ENCODE measurements at places on chromosomes 3 and 15.

- DNase-seq: no peak
- H3K36me3 ChIP-seq: no peaks in the 10 kb centered on the region
- no peaks in the 10 kb centered on the region for H3K4me1 ChIP-seq
- peaks cover 29% of the 10 kb centered on the region for H3K27me3 ChIP-seq
- no peak overlapping the region for H3K4me3 ChIP-seq
Measured at GRCh38 chr15:76168237-76168984, 108.6 kb downstream of the TMEM266 start.

- H3K27ac ChIP-seq: no peak overlapping the region
- H3K27me3 ChIP-seq: peaks cover 9% of the 10 kb centered on the region
- no peak overlapping the region for H3K4me3 ChIP-seq
- no peaks in the 10 kb centered on the region for H3K36me3 ChIP-seq
Measured at GRCh38 chr15:60993008-60993407, 236.1 kb downstream of the RORA start.

- H3K4me1 ChIP-seq: peaks cover 24% of the 10 kb centered on the region
- H3K36me3 ChIP-seq: peaks cover 2% of the 10 kb centered on the region
- no peak for DNase-seq
- no peak overlapping the region for H3K4me3 ChIP-seq
Measured at GRCh38 chr3:195201295-195201694, 69.7 kb downstream of the XXYLT1 start.

DNA sequence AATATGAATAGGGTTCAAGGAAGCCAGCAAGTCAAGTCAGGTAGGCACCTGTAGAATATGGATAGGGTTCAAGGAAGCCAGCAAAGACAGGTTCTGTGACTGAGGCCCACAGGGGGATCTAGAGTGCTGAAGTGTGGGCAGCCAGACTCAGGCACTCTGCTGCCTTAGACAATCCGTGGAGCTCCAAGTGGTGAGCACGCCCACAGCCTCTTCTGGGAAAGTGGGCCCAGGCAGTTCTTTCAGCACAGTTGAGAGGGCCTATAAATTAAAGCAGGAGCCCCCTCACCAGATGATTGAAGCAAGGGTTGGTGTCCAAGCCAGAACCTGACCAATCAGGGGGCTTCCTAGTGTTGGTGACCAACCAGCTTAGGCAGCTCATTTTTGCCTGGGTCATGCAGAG, 51.0 kb downstream of the ANP32A start:
- no peak overlapping the region for H3K27ac ChIP-seq
- DNase-seq: no peak
- H3K4me1 ChIP-seq: peaks cover 6% of the 10 kb centered on the region
- peaks cover 6% of the 10 kb centered on the region for H3K36me3 ChIP-seq

GRCh38 chr3:125386811-125387210, 11.7 kb upstream of the ZNF148 start:
- H3K4me1 ChIP-seq: peaks cover 8% of the 10 kb centered on the region
- H3K27me3 ChIP-seq: peaks cover 23% of the 10 kb centered on the region
- H3K4me3 ChIP-seq: no peak overlapping the region
- H3K36me3 ChIP-seq: no peaks in the 10 kb centered on the region

DNA sequence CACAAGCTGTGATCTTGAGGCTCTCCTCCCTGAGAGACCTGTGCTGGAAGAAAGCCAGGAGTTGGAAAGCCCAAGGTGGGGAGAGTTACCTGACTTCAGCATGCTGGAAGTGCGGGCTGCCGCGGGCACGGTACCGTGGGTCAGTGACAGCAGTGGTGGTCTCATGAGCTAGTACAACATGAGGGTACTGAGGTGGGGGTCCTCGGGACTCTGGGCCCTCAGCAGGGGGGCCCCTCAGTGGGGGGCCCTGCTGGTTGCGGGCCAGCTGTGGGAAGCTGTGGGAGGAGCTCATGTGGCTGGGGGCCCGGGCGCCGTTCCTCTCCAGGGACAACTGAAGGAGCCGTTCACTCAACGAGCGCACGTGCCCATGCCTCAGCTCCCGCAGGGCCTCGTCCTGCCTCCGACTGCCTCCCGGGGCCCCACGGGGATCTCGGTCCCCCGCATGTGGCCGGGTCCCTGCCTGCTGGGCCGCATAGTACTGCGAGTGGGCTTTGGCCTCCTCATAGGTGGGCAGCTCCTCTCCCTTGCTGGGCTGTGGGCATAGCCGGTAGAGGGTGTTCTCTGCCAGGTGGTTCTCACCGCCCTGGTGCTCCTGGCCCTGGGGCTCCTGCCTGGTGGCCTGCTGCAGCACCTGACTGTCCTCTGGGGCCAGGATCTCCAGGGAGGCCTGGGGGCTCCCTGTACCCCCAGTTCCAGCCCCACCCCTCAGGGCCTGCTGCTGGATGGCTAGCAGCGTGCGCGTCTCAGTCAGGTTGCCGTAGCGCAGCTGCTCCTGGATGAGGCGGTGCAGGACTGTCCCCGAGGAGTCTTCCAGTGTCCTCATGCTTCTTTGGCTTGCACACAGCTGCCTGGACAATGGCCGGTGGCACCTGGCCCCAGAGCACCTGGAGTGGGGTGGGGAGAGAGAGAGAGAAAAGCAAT, 3.4 kb downstream of the AMOTL2 start:
- H3K4me3 ChIP-seq: no peak overlapping the region
- H3K4me1 ChIP-seq: peaks cover 12% of the 10 kb centered on the region
- no peaks in the 10 kb centered on the region for H3K36me3 ChIP-seq
- peaks cover 70% of the 10 kb centered on the region for H3K27me3 ChIP-seq

DNA sequence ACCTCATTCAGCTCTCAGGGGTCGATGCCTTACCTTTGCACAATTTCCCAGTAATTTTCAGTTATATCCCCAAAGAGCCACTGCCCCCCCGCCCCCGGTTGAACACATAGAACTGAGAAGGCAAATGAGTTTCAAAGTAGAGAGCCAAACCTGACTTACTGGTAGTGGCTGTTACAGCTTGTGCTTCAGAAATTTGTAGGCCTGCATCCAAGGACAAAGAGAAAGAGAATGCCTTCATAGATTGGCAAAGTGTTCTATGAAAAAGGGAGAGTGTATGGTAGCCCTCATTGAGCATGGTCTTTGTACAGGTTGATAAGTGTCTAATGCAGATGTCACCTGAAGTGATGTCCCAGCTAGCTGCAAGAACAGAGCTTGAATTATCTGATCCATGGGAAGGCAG, 13.9 kb downstream of the SEMA6D start:
- H3K4me3 ChIP-seq: no peak overlapping the region
- H3K36me3 ChIP-seq: no peaks in the 10 kb centered on the region
- no peak overlapping the region for H3K27ac ChIP-seq

DNA sequence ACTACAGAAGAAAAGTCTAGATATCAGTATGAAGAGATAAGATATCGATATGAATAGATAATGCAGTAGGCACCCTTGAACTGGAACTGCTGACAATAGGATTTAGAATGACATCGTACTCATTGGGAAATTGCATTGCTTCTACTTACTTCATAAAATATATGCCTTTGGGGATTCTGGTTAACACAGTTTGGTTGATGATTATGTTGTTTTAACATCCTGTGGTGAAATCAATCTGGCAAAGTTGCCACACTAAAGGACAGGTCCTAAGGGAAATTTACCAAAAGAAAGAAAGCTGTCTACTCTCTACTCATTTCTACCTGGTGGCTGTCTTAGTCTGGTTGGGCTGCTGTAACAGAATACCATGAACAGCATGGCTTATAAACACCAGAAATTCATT, 417.4 kb upstream of the DPH6 start:
- H3K27me3 ChIP-seq: no peaks in the 10 kb centered on the region
- H3K4me3 ChIP-seq: no peak overlapping the region
- no peak overlapping the region for H3K27ac ChIP-seq
- no peaks in the 10 kb centered on the region for H3K4me1 ChIP-seq
- H3K36me3 ChIP-seq: no peaks in the 10 kb centered on the region

- DNase-seq: no peak
- H3K27ac ChIP-seq: peak within 1 kb of the TSS; percentile 77
Measured at GRCh38 chr3:48429960-48430707, at the start of gene PLXNB1. Gene PLXNB1, minus strand, starts transcription at chr3:48430086. Its CDS starts 5,475 bp downstream, at chr3:48424611.

DNA sequence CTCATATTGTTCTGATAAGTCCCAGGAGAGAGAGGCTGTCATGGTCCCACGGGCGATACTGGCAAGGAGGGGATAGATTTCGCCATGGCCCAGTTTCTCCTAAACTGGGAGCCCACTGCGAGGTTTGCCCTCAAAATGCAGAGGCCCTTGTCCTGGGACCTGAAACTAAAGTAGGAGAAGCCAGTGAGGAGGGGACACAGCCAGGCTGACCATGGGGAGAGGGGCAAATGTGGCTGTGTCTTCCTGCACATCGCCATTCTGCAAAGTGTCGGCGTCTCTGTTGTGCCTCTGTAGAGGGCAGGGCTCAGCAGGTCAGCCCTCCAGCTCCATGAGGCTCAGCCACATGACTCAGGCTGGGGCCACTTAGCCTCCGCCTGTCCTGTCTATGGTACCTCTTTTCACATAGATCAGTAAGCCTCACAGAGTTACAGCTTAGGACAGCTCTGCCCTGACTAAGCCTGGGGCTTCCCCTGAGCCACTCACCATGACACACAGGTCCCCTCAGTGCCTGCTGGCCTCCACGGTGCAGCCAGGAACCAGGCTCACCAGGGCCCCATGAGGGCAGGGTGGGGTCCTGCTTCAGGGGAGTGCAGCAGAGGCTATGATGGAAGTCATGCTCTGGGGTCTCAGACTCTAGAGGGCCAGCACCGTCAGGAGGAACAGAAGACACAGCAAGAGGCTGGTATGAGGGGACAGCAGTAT, 28.6 kb upstream of the PLXNA1 start:
- peaks cover 20% of the 10 kb centered on the region for H3K4me1 ChIP-seq
- peaks cover 14% of the 10 kb centered on the region for H3K36me3 ChIP-seq
- peak overlapping the region; percentile 99 for H3K27ac ChIP-seq
- peak; percentile 71 for DNase-seq

DNA sequence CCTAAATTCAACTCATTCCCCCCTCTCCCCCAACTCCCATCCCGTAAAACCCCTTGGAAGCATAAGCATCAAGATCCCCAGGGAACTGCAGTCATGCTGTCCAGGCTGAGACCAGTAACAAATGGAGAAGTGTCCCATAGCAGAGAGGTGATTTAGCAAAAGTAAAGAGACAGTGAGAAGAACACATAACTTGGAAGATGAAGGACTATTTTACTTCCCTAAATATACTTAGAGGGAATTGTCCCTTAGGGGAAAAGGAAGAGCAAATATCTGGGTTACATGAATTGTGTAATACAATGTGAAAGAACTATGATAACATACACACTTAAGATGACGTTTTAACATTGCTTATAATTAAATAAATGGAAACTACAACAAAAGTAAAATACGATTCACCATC, 61.6 kb upstream of the LRRFIP2 start:
- peaks cover 9% of the 10 kb centered on the region for H3K27me3 ChIP-seq
- H3K4me3 ChIP-seq: no peak overlapping the region
- H3K36me3 ChIP-seq: no peaks in the 10 kb centered on the region
- H3K4me1 ChIP-seq: no peaks in the 10 kb centered on the region
- no peak overlapping the region for H3K27ac ChIP-seq

DNA sequence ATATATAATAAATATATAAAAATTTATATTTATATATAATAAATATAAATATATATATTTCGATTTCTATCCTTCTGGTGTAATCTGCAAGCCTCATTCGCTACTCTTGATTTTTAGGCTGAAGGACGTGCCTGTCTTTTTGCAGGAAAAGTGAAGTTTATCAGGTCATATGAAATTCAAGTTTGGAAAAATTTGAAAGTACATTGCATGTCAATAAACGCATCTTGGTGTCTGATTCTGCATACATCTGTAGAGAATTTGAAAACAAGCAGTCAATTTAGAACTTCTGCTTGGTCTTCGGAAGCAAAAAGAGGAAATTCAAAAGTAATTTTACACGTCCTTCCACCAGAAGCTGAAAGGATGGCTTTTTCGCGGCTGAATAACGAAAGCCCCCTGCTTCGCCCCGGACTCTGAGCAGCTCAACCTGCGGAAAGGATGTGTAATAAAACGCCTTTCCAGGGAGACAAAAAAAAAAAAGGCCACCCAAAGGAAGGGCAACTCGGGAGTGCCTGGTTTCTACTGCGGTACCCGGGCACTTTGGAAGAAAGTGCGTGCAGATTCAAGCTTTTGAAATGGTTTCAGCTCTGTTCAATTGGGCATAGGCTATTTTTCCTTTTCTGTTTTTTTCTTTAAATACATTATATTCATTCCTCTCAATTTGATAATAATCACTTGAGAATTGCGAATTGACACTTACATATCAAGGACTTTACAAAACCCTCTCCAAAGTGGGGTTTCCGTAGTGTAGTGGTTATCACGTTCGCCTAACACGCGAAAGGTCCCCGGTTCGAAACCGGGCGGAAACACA, 1.5 kb upstream of the MYNN start:
- H3K27me3 ChIP-seq: no peaks in the 10 kb centered on the region
- peak overlapping the region; percentile 99 for H3K27ac ChIP-seq

- H3K4me1 ChIP-seq: peaks cover 24% of the 10 kb centered on the region
- peak overlapping the region; percentile 6 for H3K27ac ChIP-seq
- H3K4me3 ChIP-seq: peak overlapping the region; percentile 17
- peaks cover 86% of the 10 kb centered on the region for H3K27me3 ChIP-seq
- no peak for DNase-seq
Measured at GRCh38 chr15:37108381-37109167, 8.2 kb upstream of the MEIS2 start.

DNA sequence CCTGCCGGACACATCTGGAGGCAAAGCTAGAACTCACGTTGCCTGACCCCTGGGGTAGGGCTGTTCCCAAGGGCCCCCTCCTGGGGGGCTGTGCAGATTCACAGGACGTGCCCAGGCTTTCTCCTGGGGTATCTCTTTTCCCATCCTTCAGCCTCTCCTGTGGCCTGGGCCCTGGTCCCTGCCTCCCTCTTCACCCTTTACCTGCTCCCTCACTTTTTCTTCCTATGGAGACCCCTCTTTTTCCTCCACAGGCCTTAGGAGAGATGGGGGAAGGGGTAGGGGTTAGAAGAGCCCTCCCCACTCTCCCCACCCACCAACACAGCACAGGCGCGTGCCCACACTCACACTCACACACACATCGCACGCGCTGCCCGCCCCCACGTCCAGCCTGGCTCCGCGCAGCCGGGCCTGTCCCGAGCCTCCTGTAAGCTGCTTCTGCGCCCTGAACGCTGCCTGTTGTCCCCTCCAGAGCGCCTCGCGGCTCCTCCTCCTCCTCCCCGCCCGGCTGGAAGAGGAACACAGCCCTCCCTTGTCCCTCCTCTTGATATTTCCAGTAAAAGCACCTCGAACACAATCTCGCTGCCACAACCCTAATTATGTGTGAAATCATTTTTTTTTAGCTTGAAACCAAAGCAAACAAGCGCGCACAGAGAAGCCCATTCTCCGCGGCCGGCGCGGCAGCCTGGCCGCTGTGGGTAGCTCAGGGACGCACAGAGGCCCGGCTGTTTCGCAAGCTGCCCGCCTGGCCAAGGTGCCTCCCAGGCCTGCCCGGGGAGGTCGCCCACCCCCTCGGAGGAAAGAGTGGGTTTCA, 33.9 kb upstream of the ACAN start:
- H3K36me3 ChIP-seq: no peaks in the 10 kb centered on the region
- peak overlapping the region; percentile 63 for H3K4me3 ChIP-seq
- no peak overlapping the region for H3K27ac ChIP-seq
- DNase-seq: no peak
- peaks cover 10% of the 10 kb centered on the region for H3K4me1 ChIP-seq
- H3K27me3 ChIP-seq: peaks cover 37% of the 10 kb centered on the region

GRCh38 chr3:134601539-134602439, 49.0 kb downstream of the KY start:
- no peak for DNase-seq
- H3K36me3 ChIP-seq: no peaks in the 10 kb centered on the region
- H3K27me3 ChIP-seq: peaks cover 15% of the 10 kb centered on the region
- no peak overlapping the region for H3K27ac ChIP-seq
